Stimulated activated CD4-positive, alpha-beta T cell treated with anti-CD3 and anti-CD28 coated beads, Interleukin-15, amount 100 ng/mL, for 48 hours (primary cell): ENCODE measurements at places on chromosomes 1 and 21.

DNA sequence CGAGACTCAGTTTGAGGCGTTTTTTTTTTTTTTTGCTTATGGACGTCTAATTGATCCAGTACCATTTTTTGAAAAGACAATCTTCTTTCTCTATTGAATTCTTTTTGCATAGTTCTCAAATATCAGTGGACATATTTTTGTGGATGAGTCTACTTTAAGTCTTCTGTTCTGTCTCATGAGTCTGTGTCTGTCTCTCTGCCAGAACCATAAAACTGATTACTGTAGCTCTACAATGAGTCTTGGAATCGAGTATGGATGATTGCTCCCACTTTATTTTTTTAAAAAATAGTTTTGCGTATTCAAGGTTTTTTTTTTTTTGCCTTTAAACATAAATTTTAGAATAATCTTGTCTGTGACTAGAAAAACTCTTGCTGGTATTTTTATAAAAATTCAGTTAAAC is 323.5 kb downstream of the ZNF326 start:
- no peak for DNase-seq

DNA sequence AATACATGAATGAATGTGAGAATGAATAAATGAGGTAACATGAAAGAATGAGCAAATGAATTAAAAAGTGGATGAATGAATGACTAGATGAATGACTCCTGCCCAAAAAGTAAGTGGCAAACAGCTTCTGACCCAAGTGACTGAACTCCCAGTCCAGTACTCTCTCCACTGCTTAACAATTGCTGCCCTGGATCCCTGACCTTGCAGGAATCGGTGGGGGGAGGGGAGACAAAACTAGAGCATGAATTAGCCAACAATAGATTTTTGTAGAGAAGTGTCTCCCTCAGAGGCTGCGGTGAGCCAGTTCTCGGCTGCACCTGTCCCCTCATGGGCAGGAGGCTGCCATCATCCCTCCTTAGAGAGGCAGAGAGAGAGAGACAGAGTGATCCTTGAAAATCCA is 5.9 kb upstream of the GRIK3 start:
- DNase-seq: no peak

- no peak for DNase-seq
Observed at GRCh38 chr1:85311818-85312217, 35.4 kb upstream of the BCL10 start.

GRCh38 chr1:9612162-9612845 is 23.6 kb downstream of the TMEM201 start:
- DNase-seq: no peak

- DNase-seq: no peak
Observed at GRCh38 chr21:17779496-17779895, 39.7 kb downstream of the C21orf91 start.

- no peak for DNase-seq
Observed at GRCh38 chr1:225554216-225554812, 98.6 kb downstream of the ENAH start.

DNA sequence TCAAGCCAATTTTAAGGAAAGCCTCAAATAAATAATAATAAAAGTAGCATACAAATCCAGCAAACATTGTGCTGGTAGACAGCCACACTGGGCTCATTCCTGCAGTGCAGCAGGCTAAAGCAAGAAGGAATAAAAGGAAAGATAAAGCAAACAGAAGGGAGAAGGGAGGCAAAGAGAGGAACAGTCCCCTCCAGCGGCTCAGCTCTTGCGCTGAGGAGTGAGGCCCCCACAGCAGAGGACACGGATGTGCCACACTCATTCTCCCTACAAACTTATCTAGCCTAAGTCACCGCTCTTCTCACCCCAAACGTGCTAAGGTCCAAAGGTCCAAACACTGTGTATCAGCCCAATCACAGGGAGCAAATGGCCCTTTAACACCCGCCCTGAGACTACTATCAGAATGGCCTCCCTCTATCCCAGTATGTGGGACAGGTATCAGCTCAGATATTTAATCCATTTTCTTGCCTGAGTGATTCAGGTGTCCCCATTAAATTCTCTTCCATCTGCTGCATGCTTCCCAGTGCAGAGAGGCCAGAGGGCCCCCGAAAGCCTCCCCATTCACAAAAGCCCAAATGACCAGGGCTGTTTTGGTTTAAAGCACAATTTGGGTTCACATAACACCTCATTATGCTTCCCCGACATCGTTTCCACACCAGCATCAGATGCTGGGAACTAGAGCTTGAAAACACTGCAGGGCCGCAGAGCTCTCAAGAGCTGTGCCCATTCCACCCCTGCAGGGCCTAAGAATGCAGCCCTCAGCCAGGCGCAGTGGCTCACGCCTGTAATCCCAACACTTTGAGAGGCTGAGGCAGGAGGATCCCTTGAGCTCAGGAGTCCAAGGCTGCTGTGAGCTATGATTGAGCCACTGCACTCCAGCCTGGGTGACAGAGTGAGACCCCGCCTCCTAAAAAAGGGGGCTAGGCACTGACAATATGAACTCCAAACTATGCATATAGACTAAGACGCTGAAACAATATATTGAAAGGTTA is 17.8 kb downstream of the CAPZB start:
- no peak for DNase-seq

- no peak for DNase-seq
Observed at GRCh38 chr1:110903853-110904500, 31.0 kb downstream of the CD53 start.
